ENCODE measurements at places on chromosomes 16 and 17.

DNA sequence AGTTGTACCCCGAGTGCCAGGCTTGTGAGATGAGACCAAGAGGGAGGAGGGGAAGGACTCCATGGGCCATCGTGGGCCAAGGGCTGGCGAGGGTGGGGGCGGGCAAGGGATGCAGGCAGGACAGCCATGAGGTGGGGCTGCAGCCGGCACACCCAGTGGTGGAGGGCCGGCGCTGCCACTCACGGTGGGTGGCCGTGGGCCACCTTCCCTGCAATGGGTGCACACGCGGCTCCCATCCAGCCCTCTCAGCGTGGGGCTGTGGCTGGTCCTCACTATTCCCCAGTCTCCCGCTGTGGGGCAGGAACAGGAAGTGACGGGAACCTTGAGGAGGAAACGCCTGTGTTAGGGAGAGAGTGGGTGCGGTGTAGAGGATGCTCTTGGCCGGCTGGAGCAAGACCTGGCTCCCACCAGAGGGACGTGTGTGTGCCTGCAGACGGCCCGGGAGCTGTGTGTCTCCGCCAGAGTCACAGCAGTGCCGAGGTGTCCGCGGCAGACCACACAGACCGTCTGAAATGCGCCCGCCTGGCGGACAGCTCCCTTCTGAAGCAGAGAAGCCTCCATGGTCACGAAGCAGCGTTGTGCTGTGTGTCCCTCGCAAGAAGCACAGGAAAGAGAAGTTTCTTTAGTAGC, 23.6 kb downstream of the CIBAR2 start:
- DNase-seq = no peak

GRCh38 chr16:66425651-66426050, 1.4 kb upstream of the BEAN1 start:
- no peak for DNase-seq

DNA sequence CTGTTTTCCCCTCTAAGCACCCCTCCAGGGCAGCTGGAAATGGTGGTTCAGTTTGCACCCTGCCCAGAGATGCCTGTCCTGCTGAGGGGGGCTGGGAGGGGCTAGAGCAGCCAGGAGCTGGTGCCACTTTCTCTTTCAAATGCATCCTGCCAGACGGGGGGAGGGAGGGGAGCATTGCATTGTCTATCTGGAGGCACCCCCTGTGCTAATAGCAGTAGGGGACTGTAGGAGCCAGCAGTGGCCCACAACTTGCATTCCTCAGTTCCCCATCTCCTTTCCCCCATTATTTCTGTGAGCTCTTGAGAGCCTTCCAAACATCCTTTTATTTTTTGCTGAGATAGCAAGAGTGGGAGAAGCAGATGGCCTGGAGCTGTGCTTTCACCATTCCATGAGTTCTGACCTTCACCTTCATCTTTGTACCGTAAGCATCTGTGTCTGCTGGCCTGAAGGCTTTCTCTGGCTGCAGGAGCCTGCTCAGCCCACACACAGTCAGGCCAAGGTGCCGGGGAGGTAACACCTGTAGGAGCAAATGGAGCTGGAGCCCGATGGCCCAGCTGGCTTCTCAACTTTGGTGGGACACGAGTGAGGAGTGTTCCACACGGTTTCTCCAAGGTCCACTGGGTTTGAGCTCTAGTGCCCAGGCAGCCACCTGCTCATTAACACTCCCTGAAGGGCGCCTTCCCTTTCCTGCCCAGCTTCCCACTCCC, 5.2 kb downstream of the WFDC1 start:
- no peak for DNase-seq

- no peak for DNase-seq
Observed at GRCh38 chr17:74437702-74438101, 5.8 kb downstream of the GPRC5C start.

DNA sequence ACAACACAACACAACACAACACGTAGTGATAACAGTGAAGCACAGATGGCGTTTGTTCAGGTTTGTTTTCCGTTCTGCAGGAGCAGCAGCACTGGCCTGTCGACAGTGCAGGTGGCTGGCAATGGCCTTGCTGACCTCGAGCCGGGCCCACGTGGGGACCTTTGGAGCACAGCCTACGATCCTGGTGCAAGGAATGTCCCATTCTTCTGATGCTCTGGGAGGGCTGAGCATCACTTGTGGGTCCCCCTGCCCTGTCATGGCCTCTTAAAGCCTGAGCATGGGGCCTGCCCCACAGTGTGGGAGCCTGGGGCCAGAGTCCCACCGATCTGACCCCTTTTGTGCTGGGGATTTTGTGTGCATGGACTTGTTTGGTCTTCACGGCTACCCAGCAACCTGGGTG, 6.8 kb downstream of the MAP2K3 start:
- DNase-seq = no peak

DNA sequence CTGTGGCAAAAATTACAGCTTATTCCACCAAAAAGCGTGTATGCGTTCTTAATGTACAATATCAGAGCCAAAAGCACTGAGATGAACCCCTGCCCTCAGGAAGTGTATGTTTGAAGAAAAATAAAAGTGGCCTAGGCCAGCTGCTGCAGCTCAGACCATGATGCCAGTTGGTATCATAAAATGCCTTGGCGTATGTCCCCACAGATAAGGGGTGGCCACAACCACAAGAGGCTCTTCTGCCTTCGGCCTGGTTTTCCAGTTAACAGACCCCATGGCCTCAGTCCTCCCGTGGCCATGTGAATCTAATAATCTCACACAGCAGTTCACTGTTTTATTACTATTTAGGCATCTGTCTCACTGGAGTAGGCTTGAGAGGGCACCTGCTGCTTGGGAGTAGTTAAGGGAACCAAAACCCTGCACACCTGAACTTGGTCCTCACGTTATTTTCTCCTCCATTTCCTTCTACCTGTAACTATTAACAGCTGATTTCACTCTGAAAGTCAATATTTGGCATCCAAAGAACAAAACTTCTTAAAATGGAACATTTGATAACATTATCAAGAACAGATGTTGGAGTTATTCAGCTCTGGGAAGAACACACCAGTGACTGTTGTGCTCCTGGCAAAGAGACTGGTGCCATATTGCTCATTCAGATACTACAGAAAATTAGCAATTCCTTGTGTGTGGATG, 34.8 kb upstream of the ERN1 start:
- DNase-seq = no peak

DNA sequence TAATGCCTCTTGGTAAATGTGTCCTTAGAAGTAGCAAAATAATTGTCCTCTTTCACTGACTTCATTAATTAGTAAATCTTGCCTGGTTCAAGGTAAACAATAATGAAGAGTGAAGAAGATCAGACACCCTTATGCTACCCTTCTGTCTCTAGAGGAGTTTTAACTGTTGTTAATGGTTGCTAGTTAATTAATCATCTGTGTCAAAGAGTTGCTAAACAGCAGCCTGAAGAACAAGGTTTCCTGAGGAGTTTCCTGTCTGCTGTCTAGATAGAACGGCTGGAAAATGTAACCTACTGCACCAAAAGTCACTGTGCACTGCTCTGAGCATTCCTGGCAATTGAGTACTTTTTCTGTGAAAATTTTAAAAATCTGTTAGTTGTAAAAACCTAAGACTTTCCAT, 131.3 kb downstream of the NLK start:
- no peak for DNase-seq

- no peak for DNase-seq
Observed at GRCh38 chr17:58172369-58173071, 5.7 kb downstream of the OR4D2 start.

DNA sequence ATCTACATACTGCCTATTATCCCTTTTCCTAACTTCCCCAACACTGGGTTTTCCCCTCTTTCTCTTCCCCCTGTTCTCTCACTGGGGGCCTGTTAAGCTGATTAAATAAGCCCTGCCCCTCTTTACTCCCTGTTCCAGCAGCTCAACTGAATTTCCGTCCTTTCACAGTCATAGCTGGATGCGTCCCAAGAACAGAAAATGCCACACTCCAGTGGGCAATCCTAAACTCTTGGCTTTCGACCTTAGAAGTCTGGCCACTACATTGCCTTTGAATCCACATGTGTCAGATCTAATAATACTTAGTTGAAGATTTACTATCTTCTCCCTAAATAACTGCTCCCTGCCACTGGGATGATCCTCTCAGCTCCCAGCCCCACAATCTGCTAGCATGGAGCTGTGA, 34.5 kb downstream of the KCNJ16 start:
- DNase-seq = no peak

GRCh38 chr16:78028018-78028417, 5.7 kb downstream of the CLEC3A start:
- DNase-seq = no peak

DNA sequence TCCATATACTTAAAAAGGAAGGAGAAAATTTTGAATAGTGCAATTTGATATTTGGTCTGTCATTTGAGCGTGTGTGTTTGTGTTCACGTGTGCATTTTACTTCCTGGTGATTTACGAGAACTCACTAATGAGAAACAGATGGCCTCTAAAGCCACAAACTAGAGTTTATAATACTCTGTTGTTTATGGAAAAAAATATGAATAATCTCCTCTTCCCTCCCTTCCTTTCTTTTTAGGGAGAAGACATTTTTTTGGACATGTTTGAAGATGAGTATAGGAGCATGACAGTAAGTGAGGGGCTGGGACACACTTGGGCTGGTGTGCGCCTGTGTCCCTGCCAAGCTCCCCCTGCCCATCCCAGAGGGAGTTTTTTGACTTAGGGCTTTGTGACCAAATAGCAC, 102.7 kb downstream of the CLEC16A start:
- DNase-seq = peak; percentile 75

DNA sequence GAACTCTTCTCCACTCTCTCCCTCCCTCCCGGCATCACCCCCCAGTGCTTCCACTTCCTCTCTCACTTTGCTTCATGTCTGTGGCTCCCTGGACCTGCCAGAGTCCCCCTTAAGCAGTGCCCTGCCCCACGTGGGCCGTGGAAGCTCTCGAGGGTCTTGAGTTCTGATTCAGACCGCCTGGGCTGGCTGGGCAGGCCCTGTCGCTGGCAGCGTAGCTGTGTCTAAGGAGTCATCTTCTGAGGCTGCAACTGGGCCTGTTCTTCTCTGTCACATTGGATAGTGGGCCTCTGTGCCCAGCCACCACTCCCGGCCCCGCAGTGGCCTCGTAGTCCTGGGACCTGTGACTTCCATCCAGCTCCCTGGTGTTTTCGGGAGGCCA, 30.7 kb downstream of the MNT start:
- DNase-seq = no peak

GRCh38 chr16:77898671-77899211, 110.4 kb downstream of the VAT1L start:
- DNase-seq = no peak

Measured in stromal cell of bone marrow (primary cell).